Panc1 (cell line): ENCODE measurements at places on chromosomes 11 and 22. TPM values are rescaled to one million over a fixed set of nuclear protein-coding genes. Genes with fewer than 3 reads are reported as not detected.

DNA sequence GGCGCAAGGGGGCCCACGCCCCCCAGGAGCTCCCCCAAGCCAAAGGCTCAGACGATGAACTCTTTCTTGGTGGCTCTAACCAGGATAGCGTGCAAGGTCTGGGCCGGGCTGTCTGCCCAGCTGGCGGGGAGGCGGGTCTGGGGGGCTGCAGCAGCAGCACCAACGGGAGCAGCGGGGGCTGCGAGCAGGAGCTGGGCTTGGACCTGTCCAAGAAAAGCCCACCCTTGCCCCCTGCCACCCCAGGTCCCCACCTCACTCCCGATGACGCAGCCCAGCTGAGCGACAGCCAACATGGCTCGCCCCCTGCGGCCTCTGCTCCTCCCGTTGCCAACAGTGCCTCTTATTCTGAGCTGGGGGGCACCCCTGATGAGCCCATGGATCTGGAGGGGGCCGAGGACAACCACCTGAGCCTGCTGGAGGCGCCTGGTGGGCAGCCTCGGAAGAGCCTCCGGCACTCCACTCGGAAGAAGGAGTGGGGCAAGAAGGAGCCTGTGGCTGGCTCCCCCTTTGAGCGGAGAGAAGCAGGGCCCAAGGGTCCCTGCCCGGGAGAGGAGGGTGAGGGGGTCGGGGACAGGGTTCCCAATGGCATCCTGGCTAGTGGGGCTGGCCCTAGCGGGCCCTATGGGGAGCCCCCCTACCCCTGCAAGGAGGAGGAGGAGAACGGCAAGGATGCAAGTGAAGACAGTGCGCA is 21.6 kb upstream of the TMEM191C start:
- no peak overlapping the region for H3K27ac ChIP-seq
- no peaks in the 10 kb centered on the region for H3K27me3 ChIP-seq
- DNase-seq = no peak
- H3K36me3 ChIP-seq = no peaks in the 10 kb centered on the region
- H3K4me1 ChIP-seq = peaks cover 4% of the 10 kb centered on the region; the same call in 1 of the 2 replicates

LRRC56 gene
- total RNA-seq = 9.8 TPM

KCNJ11 gene
- total RNA-seq = 0.67 TPM

TEF gene
- 7.8 TPM for total RNA-seq

ZBTB16 gene
- total RNA-seq = 0.21 TPM

ENTHD1 gene
- total RNA-seq = not detected

ACTN3 gene
- total RNA-seq = 0.13 TPM

SYTL2 gene
- total RNA-seq = 132 TPM

GRCh38 chr11:64441127-64441526 is 82.2 kb downstream of the RPS6KA4 start:
- H3K36me3 ChIP-seq = no peaks in the 10 kb centered on the region; the same call in 1 of the 2 replicates
- H3K4me3 ChIP-seq = no peak overlapping the region
- H3K27me3 ChIP-seq = no peaks in the 10 kb centered on the region
- H3K4me1 ChIP-seq = no peaks in the 10 kb centered on the region
- no peak for DNase-seq

CALCB gene
- not detected for total RNA-seq
